ENCODE measurements at places on chromosomes 5 and 9. TPM values are rescaled to one million over a fixed set of nuclear protein-coding genes. Genes with fewer than 3 reads are reported as not detected.

The DAPK1 gene
- total RNA-seq = 14.1 TPM

The ST6GALNAC4 gene
- 21.5 TPM for total RNA-seq

The PIP5K1B gene
- total RNA-seq = not detected

The FSTL4 gene
- 4.8 TPM for total RNA-seq

The SKIC3 gene
- 12.6 TPM for total RNA-seq

The CAMK2A gene
- 0.91 TPM for total RNA-seq

The NDFIP1 gene
- 53.0 TPM for total RNA-seq
